ENCODE measurements at places on chromosomes 3 and 15.

- no peak for DNase-seq
Measured at GRCh38 chr3:138694287-138695007, 85.9 kb downstream of the FAIM start.

DNA sequence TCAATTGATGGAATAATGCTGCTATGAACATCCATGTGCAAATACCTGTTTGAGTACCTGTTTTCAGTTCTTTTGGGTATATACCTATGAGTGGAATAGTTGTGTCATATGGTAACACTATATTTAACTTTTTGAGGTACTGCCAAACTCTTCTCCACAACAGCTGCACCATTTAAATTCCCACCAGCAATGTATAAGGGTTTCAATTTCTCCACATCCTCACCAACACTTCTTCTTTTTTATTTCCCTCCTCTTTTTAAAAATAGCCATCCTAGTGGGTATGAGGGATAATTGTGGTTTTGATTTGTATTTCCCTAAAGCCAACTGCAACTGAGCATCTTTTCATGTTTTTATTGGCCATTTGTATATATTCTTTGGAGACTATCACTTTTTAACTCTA, 31.3 kb upstream of the ARHGEF3 start:
- DNase-seq = no peak

DNA sequence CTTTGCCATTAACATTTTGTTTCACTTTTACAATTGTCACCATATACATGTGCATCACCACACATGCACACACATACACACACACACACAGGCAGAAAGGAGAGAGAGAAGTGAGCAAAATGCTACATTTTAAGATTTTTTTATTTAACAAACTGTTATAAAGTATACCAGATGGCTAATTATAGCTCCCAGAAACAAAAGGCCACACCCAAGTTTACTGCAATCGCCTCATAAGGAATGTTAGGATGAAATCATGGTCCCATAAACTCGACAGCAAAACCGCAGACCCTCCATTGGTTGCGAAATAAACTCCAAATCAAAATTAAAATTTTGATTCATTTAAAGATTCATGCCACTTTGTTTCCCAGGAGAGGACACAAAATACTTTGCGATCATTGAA, 16.1 kb upstream of the C15orf61 start:
- no peak for DNase-seq

GRCh38 chr3:14201940-14202684, 23.5 kb downstream of the LSM3 start:
- DNase-seq = no peak

DNA sequence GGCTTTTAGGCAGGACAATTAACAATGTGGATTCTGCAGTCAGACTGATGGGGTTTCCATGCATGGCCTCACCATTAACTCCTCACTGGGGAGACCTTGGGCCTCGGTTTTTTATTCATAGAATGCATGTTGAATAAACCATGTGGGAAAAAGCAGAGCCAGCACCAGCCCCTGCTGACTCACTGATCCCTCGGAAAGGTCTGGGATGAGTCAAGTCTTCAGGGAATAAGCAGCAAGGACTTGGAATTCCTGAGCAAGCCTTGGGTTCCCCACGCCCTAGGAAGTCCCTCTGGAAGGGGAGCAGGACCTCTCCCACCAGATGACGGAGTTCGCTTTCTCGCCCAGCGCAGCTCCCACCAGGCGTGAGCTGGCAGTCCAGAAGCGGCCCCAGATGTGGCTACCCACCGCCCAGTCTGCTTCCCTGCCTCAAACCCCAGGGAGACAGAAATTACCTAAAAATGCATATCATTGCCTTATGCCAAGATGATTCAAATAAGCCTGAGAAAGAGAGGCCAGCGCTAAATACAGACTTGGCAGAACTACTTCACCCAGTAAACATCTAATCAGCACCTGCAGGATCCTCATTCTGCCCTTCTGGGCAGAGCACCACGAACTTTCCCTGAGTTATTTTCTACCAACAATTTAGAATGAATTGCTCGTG, 45.4 kb downstream of the BTD start:
- no peak for DNase-seq

DNA sequence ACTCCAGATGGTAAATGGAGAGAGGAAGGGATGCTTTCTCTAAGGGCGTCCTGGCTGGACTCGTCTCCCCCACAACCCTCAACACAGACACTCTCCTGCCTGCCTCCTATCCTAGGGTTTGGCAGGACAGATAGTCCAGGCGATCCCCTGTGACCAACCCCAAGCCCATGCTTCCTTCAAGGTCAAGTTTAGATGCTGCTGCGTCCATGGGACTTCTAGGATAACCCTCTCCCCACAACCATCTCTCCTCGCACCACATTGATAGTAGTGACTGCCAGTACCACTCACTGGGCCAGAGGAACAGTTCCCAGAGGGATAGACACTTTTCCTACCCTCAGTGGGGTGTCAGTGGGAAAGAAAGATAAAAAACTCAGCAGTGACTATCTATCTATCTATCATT, 166.0 kb downstream of the ABHD5 start:
- no peak for DNase-seq

GRCh38 chr3:45067941-45068340, 41.8 kb downstream of the CLEC3B start:
- no peak for DNase-seq

DNA sequence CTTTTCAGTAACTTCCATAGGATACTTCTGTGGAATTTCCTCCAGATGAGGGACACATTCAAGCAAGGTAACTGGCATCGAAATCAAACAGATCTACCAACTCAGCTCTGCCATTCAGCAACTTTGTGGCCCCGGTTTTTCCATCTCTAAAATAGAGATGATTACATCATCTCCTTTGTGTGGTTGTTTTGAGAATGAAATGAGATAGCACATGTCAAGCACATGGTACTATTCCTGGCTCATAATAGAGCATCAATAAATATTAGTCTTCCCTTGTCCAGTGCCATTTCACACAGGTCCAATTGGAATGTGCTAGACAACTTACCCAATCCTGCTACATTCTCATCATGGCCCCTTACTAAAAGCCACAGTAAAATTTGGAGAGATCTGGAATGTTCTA, 24.2 kb upstream of the TM4SF4 start:
- DNase-seq = no peak

DNA sequence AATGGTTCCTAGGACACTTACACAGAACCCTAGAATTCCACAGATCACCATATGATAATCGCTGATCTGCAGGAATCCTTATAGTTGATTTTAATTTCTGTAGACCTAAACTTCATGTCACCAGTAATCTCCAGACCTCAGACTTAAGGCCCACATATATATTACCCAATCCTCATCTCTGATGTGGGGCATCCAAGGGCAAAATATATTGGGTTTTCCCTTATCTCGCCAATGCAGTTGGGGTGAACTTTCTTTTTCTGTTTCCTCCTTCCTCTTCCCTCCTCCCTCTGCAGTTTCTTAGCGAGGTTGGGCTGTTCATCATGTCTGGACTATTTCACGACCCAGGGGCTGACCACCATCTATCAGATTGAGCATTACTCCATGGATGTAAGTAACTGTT, 230.2 kb downstream of the P3H2 start:
- DNase-seq = no peak

- no peak for DNase-seq
Measured at GRCh38 chr15:33675246-33675645, 293.1 kb upstream of the CHRM5 start.

DNA sequence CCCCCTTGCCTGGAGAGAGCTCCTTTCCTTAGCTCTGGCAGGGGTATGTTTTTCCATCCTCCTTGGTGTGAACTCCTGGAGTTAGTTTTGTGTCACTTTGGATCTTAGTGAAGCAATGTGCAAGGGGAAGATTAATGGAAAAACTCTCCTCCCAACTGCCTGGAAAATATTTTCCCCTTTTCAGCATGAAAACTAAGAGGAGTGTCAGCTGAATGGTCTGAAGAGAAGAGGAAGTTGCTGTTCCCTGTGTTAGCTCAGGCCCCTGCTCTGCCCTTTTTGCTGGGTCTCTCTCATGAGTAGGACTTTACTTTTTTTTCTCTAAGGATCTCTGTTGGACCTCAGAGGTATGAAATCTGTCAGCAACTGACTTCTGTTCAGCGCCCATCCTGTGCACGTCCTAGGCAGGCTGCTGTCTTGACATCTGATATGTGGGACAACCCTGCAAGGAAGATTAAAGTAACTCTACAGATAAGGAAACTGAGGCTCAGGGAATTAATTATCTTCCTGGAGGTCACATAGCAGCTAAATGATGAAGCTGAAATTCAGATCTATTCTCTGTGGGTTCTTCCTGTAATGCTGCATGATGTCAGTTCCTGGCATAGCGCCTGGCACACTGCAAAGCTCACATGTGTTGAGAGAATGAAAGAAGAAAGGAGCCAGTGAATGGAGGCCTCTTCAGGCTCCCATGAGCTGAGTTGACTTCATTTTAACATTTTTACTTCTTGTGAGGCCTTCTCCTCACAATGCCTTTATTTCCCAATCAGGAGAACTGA, 109.7 kb upstream of the GALNT15 start:
- no peak for DNase-seq

DNA sequence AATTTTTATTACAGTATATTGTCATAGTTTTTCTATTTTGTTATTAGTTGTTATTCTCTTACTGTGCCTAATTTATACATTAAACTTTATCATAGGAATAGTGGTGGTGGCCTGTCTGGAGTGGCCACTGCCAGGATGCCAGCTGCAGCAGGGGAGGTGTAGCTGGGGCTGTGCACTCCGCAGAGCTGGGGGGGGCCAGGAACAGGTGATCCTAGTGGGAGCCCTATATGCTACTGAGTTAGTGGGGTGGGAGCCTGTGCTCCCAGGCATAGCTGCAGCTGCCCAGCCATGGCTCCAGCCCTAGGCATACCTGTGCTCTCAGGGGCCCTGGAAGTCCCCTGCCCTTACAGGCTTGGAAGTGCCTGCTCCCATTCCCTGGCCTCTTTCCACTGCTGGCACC, 638.1 kb upstream of the KCNMB2 start:
- no peak for DNase-seq

GRCh38 chr3:138468886-138469285, 34.5 kb downstream of the ESYT3 start:
- DNase-seq = no peak

DNA sequence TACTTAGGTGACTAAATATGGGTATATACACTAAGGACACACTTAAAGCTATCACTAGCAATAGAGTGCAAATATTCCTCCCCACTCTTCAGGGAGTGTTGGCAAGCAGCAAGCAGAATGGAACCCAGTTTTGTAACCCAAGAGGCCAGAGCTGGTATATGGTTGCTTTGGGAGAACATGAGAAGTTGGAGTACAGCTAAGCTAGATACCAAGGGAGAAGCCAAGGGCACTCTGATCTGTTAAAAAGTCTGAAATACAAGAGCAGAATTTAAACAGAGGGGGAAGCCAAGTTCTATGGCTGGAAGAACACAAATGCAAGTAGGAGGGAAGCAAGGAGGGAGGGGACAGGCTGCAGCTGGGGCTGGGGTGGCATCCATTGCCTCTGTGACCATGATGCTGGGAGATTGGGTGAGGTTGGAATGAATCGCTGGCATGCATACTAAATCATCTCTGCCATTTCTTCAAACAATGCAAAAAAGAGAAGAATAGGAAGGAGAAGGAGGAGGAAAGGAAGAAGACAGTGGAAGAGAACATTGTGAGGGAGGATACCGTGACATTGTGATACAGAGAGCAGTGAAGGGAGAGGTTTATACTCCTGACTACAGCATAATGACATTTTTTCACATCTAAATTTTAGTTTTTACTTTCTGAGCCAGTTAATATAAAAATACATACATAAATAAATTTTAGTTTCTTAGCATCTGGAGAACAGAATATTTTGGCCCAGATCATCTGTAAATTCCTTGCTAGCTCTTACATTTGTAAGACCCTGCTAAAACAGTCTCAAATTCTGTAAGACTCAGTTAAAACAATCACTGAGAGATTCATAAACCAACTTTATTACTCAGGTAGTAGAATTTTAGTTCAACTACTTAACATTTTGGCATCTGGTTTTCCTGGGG, 9.0 kb upstream of the ANXA2 start:
- no peak for DNase-seq

GRCh38 chr3:18282507-18282906, 142.6 kb downstream of the SATB1 start:
- DNase-seq = no peak

DNA sequence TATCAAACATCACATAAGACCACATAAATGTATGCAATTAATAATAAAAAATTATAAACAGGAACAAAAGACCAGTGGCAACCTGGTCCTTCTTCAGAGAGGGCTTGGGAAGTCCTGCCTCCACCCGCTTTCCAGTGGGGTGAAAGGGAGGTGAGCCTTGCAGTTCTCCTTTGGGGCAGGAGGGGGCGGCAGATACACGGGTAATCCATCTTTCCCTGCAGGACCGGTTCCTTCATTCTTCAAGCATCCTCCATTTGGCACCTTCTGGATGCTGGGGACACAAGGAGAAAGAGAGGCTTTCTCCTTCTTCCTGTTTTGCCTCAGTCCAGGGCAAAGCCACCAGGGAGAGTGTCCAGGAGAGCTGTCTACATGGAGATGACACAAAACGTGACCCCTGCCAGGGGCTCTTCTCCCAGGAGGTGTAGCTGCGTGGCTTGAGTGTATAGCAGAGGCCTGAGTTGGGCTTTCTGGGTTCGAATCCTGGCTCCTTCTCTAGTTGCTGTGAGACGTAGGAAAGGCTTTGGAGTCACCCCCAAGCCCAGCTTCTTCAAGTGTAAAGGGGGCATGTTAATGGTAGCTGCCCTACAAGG, 23.2 kb downstream of the RPLP1 start:
- no peak for DNase-seq

DNA sequence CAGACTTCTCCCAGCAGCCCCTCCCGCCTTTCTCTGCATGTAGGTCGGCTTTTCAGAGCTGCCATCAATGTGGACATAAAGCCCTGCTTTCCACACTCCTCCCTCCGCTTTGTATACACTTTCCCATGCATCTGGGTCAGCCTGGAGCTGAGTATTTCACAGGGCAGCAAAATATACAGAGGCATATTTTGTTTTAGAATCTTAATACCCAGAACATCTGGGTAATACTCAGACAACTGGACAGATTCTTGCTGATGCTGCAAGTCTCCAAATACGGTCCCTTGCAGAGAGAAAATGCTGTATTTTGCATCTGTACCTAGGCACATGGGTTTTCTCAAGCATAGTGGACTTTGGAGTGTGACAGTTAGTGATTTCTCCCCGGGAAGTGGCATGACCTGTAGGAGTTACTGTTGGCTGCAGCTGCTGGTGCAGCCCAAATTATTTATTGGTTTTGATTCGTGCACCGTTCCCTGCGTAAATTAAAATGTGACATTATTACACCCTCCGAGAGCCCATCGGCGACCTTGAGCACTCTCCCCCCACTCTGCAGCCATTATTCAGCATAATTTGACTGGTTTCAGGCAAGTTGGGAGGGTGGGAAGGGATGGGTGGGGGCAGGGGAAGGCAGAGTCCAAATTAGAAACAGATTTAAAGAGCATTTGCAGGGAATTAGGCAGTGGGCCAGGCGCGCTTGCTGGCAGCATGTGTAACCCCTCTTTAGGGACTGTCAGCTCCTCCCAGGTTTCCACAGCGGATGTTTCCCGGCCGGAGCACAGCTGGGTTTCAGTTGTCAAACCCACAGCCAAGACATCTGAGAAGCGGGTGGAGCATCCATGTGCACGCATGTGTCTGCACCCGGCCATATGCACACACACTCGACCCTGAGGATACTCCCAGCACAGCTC, 100.8 kb downstream of the CPN2 start:
- no peak for DNase-seq

- peak; percentile 53 for DNase-seq
Measured at GRCh38 chr3:181709537-181710279, 2.0 kb upstream of the SOX2 start.

Data from stimulated activated CD4-positive, alpha-beta T cell treated with anti-CD3 and anti-CD28 coated beads, TNF-alpha, amount 100 ng/mL, for 1 hour (primary cell).